ENCODE measurements at places on chromosomes 13 and 19.

- peak; percentile 90 for DNase-seq
Observed at GRCh38 chr13:77876176-77876575, 42.5 kb downstream of the EDNRB start.

- no peak for DNase-seq
Observed at GRCh38 chr13:112069061-112069844, 2.3 kb downstream of the SOX1 start.

GRCh38 chr19:38304352-38304865, 358 bp downstream of the C19orf33 start:
- DNase-seq, result no peak

DNA sequence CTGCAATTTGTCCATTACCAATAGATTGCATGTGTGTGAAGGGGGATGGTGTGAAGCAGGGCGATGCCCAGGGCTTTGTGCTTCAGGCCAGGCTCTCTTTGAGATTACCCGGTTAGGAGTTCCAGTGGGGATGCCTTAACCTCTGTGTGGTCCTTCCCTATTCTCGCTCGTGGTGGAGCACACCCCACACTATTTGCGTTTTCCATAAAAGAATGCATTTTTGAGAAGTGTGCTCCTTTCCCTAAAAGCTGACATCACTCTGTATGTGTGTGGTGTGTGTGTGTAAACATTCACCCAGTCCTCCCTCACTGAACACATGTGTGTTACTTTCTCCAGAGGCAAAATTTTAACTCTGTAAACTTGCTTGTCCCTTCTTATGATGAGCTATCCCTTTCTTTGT, 308.3 kb downstream of the SLC7A1 start:
- DNase-seq, result no peak

- DNase-seq, result no peak
Observed at GRCh38 chr19:41330946-41331678, 21.1 kb downstream of the CCDC97 start.

DNA sequence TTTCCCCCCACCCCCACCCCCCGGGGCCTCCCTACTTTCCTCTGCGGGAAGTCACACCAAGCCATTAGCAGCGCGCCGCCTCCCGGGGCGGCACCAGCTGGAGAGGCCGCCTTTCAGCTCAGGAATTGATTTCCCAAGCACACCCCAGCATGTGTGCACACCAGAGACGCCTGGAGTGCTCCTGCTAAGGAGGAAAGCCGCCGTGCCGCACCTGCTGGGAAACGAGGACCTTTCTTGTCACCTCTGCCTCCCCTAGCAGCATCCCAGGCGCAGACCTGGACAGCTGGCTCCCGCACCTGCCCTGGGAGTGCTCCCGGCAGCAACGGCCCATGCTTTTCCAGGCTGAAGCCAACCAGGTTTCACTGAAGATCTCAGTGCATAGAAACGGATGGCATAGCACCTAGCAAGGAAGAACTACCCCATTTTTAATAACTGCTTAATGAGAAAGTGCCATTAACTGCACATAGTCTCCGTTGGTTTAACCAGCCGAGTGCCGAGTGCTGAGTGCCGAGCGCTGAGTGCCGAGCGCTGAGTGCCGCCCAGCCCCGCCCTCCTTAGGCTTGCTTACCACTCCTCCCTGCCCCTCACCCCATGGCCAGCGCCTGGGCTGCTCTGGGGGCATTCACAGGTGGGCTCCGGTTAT, 165.0 kb downstream of the USP12 start:
- DNase-seq, result peak; percentile 12

GRCh38 chr19:33778089-33778791, 18.4 kb upstream of the KCTD15 start:
- peak; percentile 61 for DNase-seq

DNA sequence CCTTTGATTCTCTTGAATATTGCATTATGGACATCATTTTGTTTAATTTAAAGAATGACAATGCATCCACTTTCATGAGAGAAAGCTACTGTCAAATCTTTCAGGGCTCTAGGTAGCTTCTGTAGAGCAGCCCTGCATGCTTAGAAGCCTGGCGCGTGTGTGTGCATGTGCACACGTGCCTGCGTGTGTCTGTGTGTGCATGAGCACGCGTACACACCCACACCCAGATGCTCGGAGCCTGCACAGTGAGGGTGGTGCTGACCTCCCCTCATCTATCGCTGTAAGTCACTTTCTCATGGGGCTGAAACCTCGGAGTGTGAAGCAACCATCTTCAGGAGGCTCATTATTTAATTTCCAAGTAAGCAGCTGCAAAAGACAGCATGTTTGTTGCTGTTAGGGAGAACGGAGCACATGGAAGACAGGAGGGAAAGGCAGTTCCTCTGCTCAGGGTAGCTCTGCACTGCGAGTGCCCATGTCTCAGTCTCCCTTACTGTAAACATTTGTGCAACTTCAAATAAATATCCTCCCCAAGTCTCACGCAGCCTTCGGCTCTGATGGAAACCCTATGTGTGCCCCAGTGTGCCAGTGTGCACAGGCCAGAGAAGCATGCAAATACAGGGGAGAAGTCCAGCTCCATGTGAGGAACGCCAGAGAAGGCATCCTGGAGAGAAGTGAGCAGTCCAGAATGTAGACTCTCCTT, 22.8 kb downstream of the TSHZ3 start:
- DNase-seq, result peak; percentile 80

- DNase-seq, result no peak
Observed at GRCh38 chr13:49412749-49413148, 31.1 kb downstream of the CAB39L start.

GRCh38 chr19:44582581-44583265, 30.6 kb upstream of the IGSF23 start:
- no peak for DNase-seq

DNA sequence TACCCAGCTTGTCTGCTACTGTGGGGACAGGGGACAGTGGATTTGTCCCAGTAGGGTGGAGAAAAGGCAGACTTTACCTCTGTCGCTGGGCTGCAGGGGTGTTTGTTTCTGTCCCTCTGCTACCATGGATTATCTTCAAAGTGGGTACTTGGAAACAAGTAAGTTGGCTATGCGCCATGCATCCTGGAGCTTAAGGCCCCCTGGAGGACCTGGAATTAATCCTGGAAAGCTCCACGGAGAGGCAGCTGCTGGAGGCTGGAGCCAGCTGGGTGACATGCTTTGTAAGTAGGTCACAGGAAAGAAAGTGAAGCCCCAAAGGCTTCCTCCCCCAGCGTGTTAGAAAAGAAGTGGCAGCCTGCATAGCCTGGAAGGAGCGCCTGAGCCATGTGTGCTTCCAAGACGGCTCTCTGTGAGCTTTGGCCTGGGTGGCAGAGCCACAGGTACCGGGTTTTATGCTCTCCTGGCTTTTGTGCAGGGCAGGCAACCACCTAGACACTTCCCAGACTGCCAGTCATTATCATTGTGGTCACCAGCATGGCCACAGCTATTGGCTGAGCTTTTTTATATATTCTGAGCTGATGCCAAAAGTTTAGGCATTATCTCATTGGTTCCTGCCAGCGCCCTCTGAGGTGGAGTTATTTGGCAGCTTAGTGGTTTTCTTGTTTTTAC, 9.5 kb downstream of the B3GLCT start:
- DNase-seq, result peak; percentile 36

GRCh38 chr13:111252446-111253364, 67.7 kb upstream of the TEX29 start:
- peak; percentile 20 for DNase-seq

GRCh38 chr13:59478908-59479307, 684.8 kb downstream of the DIAPH3 start:
- no peak for DNase-seq

- no peak for DNase-seq
Observed at GRCh38 chr19:16860118-16860517, 28.7 kb upstream of the F2RL3 start.

GRCh38 chr19:38203197-38203596, 20.8 kb downstream of the DPF1 start:
- no peak for DNase-seq

DNA sequence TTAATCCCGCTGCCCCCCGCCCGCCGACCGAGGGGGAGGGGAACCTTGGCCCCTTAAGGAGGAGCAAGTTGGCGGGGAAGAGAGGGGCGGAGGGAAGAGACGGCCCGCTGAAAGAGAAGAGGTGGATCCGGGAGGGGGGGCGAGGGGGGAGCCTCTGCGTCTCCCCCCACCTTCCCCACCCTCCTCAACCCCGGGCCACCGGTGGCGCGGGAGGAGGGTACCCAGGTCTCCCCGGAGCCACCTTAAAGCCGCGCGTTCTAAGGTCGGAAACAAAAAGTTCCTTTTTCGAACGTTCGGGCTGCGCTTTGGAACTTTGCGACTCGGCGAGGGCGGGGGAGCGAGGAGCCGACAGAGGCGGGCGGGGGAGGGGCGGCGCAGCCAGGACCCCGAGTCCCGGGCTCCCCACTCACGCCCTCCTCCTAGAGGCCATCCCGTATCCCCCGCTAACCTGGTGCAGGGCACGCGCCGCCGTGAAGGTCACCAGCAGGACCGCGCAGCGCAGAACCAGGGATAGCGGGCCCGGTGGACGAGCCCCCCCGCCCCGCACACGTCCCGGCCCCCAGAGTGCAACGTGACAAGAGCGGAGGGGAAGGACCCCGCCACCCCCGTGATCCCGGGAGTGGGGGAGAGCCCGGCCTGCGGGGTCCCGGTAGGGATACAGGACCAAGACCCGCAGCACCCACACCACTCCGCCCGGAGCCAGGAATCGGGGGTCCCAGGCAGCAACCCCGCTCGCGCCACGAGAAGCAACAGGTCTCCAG, 659 bp downstream of the ERF start:
- peak; percentile 32 for DNase-seq

DNA sequence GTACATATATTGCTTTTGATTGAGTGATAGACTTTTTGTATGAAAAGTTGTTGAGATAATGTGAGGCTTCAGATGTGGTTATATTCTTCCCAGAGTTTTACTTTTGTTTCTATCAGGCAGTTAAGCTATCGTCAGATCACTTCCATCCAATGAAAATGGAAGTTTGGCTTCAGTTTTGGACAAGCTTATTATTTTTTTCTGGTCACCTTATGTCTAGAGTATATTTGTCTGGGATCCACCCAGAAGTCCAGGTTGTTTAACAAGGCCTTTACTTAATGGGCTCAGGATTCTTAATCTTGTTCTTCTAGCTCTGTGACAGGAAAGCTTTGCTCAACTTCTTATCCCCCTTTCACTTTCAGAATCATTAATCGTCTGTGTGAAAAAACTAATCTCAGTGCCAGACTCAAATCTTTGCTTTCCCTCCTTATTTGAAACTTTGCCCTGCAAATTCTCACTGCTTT, 150.9 kb downstream of the PDS5B start:
- DNase-seq, result no peak

GRCh38 chr13:80313668-80314256, 27.2 kb downstream of the SPRY2 start:
- peak; percentile 12 for DNase-seq

DNA sequence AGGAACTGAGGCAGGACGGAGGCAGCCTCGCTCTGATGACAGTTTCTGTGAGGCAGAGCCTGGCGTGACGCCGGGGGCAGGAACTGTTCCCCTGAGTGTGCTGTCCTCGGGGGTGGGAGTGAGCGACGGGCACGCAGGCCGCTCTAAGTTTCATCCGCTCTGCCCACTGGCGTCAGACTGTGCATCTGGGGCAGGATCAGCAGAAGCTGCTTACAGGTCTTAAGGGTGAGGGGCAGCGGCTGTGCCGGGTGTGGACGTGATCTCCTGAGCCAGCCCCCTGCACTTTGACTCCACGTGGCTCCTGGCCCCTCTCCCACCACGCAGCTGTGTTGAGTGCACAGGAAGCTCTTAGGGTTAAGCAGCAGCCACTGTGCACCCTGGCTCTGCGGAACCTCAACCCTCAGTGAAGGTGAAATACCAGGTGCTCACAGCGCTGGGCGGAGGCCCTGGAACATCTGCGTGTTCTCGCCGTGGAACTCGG, 1.5 kb downstream of the GRK1 start:
- DNase-seq, result no peak

GRCh38 chr19:56348289-56348877, 33.7 kb upstream of the ZSCAN5A start:
- DNase-seq, result no peak

- no peak for DNase-seq
Observed at GRCh38 chr13:23619068-23619855, 49.0 kb downstream of the TNFRSF19 start.

DNA sequence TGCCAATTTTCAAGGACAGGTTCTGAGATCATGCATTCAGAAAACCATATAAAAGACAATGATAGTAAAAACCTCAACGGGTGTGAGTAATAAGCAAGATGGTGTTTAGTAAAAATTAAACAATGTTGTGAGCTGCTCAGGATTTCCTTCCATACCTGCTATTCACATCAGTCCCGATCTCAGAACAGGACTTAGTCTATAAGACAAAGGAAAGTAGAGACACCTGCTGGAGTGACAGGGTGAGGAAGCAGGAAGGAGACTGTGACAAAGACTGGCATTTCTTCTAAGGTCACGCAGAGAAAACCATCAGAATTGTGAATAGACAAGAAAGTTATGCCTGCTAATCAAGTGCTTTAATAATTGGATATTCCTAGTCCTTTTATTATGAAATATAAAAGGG, 648.0 kb downstream of the DACH1 start:
- no peak for DNase-seq

GRCh38 chr19:30755581-30755980, 383.4 kb downstream of the ZNF536 start:
- no peak for DNase-seq

DNA sequence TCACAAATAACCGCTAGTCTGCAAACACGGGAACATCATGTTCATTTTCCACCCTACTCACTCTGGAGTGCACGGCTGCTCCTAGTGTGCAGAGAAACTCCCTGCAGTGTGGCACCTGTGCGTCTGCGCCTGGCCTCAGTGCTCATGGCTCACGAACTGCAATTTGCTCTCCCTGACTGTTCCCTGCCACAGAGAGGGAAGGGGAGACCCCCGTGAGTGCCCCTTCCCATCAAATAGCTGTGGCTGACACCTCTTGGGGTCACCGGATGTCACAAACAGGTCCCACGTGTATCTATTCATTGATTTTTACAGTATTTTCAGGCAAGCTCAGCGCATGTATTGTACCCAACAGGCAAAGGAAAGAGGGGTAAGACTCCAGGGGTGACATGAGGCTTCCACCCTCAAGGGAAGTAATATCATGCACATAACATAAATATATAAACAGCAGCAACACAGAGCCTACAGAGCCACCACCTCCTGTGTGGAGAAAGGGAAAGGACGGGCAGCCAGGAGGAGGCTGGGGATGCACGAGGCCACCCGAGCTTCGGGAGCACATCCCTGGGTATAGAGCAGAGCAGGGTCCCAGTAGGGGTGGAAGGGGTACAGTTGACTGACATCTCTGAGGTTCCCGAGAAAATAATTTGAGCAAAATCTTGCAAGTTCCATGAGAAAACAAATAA, 140.3 kb upstream of the SOX1 start:
- no peak for DNase-seq
